Amniotic stem cell (primary cell): ENCODE measurements at places on chromosomes 12 and 14.

GRCh38 chr12:71601546-71601945 lies 62.1 kb downstream of the ZFC3H1 start:
- no peak for DNase-seq

DNA sequence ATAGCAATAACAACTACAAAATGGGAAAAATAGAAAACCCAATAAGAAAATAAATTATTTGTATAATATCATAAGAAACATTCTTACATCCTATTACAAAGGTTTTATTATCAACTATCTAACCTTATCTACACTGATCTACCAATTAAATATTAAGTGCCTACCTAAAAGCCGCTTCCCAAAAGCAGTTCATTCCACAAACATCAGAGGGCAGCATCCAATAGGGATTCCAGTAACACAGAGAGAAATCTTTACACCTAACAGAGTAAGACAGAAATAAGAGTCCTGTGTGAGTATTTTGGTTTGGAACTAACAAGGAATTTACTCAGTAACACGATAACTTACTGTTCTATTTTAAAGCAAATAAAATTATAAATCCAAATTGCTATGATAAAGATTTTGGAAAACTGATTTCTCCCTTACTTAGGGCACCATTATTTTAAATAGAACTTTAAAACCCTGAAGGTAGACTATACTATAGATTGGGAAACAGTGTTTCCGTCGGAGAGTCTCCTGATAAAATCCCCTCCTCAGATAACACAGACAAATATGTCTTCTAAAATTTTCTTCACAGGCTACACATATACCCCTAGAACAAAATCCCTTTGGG lies 15.0 kb downstream of the GXYLT1 start:
- DNase-seq, result peak; percentile 43

- DNase-seq, result no peak
These were observed 136.8 kb downstream of the TTC8 start for GRCh38 chr14:88961214-88961613.

GRCh38 chr12:50097952-50098351 lies 5.9 kb upstream of the GPD1 start:
- DNase-seq, result no peak

DNA sequence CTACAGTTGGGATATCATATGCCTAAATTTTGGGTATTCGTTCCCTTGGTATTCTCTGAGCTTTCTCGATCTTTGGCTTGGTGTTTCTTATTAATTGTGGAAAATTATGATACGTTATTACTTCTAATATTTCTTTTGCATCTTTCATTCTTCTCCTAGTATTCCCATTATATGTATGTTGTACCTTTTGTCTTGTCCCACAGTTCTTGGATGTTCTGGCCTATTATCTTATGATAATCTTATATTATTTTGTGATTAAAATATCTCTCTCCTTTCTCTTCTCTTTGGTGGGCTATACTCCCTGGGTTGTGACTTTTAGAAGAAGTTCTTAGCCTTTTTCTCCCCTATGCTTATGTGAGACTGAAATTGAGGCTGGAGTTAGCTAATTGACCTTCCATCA lies 25.2 kb downstream of the PTCSC3 start:
- DNase-seq, result no peak

DNA sequence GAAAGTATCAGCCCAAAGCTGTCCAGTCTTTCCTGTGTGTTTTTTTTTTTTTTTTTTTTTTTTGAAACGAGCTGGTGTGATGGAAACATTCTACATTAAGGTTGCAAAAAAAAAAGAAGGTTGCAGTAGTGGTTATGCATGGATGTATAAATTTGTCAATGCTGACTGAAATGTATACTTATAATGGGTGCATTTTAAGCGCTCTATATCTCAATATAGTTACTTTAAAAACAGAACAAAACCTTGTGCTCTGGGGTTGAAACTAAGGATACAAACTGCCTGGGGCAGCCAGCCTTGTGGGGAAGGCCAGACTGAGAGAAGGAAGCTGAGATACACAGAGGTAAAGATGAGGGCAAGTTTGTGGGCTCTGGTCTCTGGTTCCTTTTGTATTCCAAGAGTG lies 87.3 kb upstream of the RMST start:
- no peak for DNase-seq

- DNase-seq, result no peak
These were observed 69.6 kb downstream of the CHST11 start for GRCh38 chr12:104526320-104526719.
